ENCODE measurements at places on chromosomes 12 and 14. TPM values are rescaled to one million over a fixed set of nuclear protein-coding genes. Genes with fewer than 3 reads are reported as not detected.

RNASE7 gene
- 17.4 TPM for polyA plus RNA-seq

DNA sequence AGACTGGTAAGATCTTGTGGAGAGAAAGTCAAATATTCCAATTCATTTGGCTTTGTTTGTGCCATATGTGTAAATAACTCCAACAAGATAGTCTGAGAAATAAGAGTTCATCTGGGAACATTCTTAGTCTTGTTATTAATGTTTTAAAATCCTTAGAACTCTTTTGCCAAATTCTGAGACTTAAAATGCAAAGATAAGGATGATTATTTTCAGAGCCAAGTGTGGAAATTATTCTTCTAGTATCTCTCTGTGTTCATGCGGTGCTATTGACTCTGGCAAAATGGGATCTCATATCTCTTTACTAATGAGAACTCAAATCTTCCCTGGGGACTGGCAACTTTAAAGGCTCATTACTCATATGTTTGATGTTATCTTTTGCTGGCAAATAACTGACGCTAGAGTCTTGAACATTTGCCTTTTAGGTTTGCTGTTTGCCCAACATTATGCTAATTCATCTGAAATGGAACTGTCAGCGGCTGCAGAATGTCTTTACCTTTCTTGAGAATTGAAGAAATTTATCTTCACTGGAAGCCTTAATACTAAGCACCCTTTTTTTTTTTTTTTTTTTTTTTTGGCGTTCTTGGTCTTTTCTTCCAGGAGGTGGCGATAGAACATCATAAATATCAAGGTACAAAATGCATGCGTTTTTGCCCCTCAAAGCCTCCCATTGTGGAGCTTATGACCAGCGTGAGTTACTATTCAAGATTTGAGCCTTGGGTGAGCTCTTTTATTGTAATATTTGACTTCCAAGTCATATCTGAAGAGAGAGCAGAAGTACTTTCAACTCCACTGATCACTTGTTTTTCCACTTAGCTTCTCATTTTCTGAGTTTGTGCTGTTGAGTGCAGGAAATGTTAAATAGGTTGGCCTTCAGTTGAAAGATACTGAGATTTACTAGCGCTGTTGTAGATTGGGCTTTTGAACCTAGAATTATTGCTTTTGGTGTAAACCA lies 86.5 kb downstream of the CAND1 start:
- no peak for DNase-seq

DNA sequence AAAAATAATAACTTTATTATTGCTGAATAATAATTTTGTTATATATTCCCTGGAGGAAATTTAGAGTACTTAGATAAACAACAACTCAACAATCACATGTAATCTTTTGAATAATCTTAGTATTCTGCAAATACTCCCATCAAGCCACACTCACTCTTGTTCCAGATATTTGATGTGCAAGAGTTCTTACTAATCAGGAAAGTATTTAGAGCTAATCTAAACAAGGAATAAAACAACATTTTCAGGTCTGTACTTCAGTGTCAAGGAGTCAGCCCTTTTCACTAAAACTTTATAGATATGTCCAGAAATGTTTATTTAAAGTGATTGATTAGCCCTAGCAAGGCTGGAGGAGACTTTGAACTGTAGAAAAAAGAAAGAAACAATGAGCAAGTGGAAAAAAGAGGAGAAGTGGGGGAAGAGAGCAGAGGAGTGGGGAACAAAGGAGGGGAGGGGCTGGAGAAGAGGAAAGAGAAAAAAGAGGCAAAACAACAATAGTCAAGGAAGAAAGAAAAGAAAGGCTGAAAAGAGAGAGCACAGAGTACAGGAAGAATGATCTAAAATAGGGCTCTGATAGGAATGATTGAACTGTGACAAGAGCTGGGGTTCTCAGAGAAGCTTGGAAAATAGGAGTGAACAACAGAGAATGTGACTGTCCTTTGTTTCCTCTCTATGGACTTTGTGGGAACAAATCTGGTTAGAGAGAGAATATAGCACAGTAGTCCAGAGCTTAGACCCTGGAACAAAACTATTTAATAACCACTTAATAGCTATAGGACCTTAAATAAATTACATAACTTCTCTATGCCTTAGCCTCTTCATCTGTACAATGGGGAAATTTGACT lies 238.7 kb downstream of the AKAP6 start:
- DNase-seq: no peak

GRCh38 chr14:90534091-90534837 lies 137.4 kb downstream of the CALM1 start:
- no peak for DNase-seq

POTEG gene
- polyA plus RNA-seq: not detected

DNA sequence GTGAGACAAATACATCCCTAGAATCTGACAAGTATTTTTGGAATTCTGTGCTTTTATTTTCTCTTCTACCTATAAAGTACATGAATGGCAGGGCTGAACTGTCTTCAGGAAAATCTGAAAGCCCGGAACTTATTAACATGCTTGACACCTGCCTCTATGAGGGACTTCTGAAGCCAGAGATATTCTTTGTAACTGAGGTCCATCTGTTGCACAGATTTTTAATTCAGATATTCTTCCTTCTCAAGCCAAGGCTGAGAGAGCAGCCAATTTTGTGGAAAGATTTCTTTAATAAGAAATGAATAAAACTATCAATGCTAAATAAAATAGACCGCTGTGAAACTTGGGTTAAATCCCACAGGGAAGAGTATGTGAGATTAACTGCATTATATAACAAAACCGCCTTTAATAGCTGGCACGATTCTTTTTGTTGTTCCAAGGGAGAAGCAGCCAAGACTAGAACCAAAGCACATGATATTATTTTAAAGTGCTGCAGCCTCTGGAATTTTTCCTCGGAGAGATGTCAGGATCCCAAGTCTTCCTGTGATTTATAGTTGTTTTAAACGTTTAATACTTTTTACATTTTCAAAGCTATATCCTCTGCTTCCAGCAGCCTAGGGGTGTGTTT lies 148.9 kb downstream of the CRADD start:
- DNase-seq: no peak

GRCh38 chr12:28955491-28955890 lies 193.6 kb upstream of the FAR2 start:
- DNase-seq: no peak

Data from keratinocyte (primary cell).